ENCODE measurements at places on chromosomes 16 and 17.

- DNase-seq: no peak
These were observed 1.5 kb downstream of the ATXN7L3 start for GRCh38 chr17:44197980-44198720.

DNA sequence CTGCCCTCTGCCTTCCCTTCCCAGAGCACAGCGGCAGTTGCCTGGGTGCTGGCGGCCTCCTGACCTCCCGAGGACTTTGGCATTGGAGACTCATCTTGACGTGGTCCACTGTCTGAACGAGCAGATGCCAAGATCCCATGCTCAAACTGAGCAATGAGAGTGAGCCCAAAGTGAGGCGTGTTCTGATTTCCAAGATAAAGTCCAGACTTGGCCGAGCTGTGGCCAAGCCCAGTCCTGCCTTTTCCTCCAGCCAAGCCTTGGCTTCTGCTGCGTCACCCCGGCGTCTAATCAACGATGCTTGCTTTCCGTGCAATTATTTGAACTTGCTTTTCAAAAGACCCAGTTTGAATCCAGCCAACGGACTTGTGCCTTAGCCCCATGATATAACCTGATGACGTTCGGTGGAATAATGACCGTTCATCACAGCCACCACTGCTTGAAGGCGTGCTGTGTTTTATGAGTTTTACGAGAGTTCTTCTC lies 179.2 kb downstream of the IRF8 start:
- DNase-seq: no peak

DNA sequence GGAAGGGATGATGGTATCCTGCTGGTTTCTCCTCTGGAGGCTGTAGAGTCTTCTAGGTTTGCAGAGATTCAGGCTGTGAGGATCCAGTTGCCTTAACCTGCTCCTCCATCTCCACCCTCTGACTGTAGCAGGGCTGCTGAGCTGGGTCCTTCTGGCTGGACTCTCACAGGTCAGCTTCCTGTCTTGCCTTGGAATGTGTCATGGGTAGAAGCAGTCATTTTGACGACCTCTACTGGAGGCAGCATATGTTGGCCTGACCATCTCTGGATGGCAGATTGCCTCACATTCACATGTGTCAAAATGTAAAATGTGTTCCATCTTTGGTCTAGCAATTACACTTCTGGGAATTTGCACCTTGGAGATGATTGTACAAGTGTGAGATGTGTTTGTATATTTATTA lies 504.4 kb upstream of the EEF2KMT start:
- no peak for DNase-seq

DNA sequence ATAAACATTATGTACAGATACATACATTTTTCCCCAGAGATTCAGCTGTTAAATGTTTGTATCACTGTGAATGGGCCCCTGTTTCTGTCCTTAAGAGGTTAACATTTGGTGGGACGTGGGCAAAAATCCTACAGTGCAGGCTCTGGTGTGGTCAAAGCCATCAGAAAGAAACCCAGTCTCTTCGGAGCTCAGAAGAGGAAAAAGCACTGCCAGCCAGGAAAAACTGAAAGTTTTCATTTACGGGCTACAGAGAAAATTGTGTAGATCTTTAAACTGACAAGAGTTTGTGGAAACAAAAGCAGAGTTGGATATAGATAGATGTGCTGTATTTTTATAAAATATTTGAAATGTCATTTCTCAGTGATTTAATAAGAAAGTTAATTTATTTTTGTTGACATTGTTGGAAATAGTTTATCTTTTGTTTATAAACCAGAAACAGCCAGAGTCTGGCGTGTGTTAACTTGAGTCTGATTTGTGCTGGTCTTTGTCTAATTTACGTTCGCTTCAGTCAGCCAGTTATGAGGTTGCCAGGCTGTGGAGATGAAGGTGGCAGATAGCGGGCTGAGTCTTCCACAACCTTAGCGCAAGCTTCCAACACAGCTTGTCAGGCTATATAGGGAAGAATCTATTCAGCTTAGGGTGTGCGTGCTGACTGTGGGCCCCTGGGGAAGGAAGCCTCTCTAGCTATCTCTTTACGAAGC lies 9.5 kb upstream of the TEKT3 start:
- no peak for DNase-seq

DNA sequence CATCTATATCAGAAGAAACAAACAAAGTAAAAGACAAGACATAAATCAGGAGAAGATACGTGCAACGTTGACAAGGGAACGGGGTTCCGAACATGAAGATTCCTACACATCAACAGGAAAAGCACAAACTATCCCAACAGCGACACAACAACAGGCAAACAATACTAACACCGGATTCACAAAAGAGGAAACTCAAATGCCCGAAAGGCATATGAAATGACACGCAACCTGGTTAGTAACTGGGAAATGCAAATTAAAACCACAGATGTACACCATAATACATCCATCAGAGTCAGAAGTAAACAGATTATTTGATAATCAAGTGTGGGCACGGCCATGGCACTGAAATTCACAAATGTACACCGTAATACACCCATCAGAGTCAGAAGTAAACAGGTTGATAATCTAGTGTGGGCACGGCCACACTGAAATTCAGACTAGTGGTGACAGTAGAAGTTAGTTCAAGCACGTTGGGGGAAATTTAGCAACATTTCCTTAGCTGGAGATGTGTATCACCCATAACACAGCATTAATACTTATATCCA lies 171.9 kb upstream of the RPH3AL start:
- no peak for DNase-seq

GRCh38 chr17:56593086-56593645 lies 333 bp upstream of the NOG start:
- DNase-seq: peak; percentile 39

GRCh38 chr17:14351493-14351892 lies 50.6 kb downstream of the HS3ST3B1 start:
- no peak for DNase-seq

All from NCI-H1436 (cell line).